NCI-H1930 (cell line): ENCODE measurements at places on chromosomes 4 and X.

GRCh38 chr4:2795893-2796848, 3.3 kb downstream of the SH3BP2 start:
- DNase-seq = no peak

GRCh38 chrX:44071847-44072551, 98.8 kb upstream of the NDP start:
- DNase-seq = no peak

DNA sequence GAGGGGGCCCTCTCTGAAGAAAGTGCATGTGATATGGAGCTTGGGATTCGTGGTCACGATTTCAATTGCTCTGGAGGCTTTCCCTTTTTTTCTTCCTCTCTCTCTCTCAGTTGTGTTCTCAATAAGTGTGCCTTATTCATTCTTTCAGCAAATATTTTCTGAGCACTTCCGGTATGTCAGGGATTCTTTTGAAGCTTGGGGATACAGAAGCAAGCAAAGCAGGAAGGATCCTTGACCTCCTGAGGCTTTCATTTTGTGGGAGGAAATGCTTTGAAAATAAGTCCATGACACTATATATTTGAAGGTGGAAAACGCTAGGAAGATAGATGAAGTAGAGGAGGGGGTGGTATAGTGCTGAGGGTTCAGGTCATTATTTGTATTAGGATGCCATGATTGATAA, 12.6 kb upstream of the GABRE start:
- DNase-seq = no peak

DNA sequence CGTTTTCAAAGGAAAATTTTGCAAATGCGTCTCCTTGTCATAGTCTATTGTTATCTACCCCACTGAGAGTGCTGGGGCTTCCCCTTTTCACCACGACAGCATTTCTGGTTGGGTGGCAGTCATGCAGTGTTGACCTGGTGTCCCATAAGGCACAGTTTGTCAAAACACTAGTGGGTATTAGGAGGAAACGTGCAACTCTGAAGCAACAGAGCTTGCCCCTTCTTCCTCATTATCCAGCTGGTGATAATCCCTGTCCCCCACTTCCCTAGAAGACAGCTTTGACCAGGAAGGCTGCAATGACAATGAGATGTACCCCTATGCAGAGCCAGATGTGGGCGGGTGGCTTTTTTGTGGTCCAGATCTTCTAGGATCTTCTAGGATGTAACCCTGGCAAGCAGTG, 1.8 kb downstream of the TBC1D1 start:
- DNase-seq = no peak

- DNase-seq = no peak
Measured at GRCh38 chr4:116849620-116850019, 235.8 kb downstream of the TRAM1L1 start.
